ENCODE measurements at places on chromosomes 11 and 22. TPM values are rescaled to one million over a fixed set of nuclear protein-coding genes. Genes with fewer than 3 reads are reported as not detected.

DNA sequence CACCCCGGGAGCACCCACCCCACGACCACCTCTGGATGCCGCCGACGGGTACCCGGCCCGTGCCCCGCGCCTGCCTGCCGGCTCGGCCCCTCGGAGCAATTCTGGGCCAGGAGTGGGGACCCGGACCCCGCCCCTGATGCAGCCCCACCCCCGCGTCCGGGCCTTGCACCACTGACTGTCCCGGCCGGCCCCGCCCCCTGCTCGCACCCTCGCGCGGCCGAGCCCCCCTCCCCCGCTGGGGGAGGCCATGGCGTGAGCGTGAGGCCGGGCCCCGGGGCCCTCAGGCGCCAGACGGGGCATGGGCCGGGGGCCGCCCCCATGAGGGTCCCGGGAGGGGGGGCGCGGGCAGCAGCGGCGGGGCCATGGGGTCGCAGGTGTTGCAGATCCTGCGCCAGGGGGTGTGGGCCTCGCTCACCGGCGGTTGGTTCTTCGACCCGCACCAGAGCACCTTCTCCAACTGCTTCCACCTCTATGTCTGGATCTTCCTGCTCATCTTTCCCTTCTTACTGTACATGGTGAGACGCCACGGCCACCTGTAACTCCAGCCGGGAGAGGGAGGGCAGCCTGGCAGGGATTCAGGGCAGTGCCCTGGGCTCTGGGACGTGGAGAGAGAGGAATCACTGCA is 486 bp downstream of the PCNX3 start:
- no peaks in the 10 kb centered on the region for H3K27me3 ChIP-seq
- H3K4me1 ChIP-seq: peaks cover 39% of the 10 kb centered on the region
- H3K36me3 ChIP-seq: no peaks in the 10 kb centered on the region
- peak overlapping the region; percentile 73 for H3K4me3 ChIP-seq
- H3K27ac ChIP-seq: peak overlapping the region; percentile 78

DNA sequence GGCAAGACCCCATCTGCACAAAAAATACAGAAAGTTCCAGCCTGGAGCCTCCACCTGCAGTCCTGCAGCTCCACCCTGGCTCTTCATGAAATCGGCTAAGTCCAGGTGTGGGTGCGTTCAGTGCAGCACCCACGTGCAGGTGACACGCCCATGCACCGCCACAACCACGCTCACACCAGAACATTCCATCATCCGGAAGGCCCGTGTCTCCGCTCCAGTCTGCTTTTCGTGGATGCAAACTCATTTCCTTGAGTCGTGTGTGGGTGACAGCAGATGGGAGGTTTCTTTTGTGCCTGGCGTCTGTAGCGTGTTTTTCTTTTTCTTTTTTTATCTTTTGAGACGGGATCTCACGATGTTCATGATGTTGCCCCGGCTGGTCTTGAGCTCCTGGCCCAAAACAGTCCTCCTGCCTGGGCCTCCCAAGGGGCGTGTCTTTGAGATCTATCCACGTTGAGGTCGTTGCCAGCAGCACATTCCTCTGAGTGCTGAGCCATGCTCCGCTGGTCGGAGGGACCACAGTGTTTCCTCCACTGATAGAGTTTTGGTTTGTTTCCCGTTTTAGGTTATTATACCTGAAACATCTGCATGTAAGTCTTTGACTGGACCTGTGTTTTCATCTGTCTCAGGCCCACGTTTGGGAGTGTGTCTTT is 7.2 kb downstream of the PTDSS2 start:
- H3K36me3 ChIP-seq: no peaks in the 10 kb centered on the region
- H3K27ac ChIP-seq: no peak overlapping the region
- no peak for DNase-seq
- H3K27me3 ChIP-seq: no peaks in the 10 kb centered on the region
- peaks cover 4% of the 10 kb centered on the region for H3K4me1 ChIP-seq
- no peak overlapping the region for H3K4me3 ChIP-seq

MRGPRF gene
- total RNA-seq: 12.2 TPM

DNA sequence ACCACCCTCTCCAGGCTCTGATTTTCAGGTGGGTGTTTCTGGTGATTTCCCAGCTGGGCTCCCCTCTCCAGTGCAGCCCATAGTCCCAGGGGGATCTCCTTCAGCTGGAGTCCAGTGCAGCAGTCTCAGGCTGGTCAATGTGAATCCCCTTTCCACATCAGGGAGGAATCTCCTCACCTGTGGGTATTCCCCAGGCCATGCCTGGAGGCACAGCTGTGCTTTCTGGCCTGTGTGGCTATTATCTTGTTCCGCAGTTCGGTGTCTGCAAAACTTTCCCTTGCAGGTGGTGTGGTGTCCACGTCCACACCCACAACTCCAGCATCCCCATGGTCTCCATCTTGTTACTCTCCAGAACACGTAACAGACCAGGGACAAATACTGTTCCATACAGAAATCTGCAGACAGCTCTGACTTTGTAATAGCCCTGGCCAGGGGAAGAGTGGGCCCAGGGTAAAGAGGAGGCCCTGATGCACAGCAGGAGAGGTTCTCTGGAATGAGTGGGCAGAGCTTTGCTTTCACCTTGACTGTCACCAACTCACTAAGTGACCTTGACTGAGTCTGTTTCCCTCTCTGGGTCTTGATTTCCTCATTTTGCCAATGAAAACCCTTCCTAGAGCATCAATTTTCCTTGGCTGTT is 183.2 kb downstream of the CSNK2A3 start:
- no peaks in the 10 kb centered on the region for H3K36me3 ChIP-seq
- H3K4me3 ChIP-seq: no peak overlapping the region
- no peak for DNase-seq
- H3K27me3 ChIP-seq: no peaks in the 10 kb centered on the region
- H3K4me1 ChIP-seq: no peaks in the 10 kb centered on the region
- no peak overlapping the region for H3K27ac ChIP-seq

ROBO3 gene
- 31.6 TPM for total RNA-seq

MYEOV gene
- total RNA-seq: 0.43 TPM

LINC01488 gene
- total RNA-seq: not detected

DNA sequence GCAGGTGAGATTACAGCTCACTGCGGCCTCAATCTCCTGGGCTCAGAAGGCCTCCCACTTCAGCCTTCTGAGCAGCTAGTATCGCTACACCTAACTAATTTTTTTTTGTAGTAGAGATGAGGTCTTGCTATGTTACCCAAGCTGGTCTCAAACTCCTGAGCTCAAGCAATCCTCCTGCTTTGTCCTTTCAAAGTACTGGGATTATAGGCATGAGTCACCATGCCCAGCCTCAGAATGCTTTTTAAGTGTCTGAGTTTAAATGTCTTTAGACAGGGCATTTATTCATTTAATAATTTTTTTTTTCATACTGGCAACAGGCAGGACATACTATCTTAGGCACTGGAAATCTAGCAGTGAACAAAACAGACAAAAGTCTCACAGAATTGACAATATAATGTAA is 27.7 kb downstream of the LRP4 start:
- H3K36me3 ChIP-seq: no peaks in the 10 kb centered on the region
- no peak overlapping the region for H3K27ac ChIP-seq
- H3K4me1 ChIP-seq: peaks cover 3% of the 10 kb centered on the region
- no peak for DNase-seq

DNA sequence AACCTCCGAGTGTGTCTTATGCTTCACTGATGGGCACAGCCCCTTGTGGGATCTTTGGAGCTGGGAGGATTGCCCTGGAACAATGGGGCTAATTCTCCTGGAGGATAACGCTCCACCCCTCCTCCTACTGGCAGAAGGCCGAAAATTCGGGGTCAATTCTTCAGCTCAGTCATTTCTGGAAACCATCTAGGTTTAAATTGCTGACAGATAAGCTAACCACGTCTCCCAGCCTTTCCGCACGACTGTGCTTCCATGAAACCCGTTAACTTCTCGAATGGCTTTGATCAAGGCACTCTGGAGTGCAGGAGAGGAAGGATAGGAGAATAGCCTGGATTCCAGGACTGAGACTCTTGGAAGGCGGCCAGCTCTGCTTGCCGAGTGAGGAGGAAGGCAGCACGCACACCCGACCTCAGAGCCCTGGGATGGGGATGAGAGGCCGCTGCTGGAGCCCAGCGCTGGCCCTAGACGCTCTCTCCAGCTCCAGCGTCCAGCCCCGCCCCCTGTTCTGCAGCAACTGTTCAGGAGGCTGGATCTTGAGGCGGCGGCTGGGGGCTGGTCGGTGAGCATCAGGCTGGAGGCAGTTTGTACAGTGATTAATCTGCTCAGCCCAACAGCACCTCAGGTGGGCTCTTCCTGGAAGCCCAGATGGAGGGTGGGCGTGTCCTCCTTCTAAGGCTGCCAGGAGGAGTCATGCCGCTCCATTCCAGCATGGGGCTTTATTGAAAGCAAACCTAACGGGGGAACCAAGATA is 176.7 kb upstream of the NCAM1 start:
- H3K27me3 ChIP-seq: no peaks in the 10 kb centered on the region
- peak overlapping the region; percentile 11 for H3K4me3 ChIP-seq
- H3K27ac ChIP-seq: no peak overlapping the region
- H3K36me3 ChIP-seq: no peaks in the 10 kb centered on the region
- H3K4me1 ChIP-seq: no peaks in the 10 kb centered on the region
- DNase-seq: peak; percentile 83

DNA sequence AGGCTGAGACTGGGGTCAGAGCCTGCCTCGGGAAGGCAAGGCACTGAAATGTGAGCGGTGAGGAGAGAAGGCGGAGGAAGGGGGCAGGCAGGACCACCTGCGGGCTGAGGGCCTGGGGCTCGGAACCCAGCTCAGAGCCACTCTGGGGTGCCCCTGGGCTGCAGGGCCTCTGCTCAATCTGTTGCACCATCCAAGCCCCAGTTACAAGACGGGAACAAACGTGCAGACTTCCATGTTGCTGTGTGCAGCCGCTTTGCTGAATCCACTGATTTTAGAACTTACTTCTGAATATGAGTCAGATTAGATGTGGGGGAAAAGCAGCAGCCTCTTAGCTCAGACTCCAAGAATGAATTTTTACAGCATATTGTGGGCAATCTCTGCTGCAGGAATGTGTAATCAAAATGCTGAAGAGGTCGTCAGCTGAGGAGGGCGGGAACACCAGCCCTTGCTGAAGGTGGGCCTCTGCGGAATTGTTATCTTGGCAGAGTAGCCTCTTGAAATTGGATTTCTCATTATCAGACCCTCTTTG is 21.6 kb downstream of the PARVG start:
- H3K27me3 ChIP-seq: no peaks in the 10 kb centered on the region
- H3K27ac ChIP-seq: no peak overlapping the region
- H3K4me1 ChIP-seq: no peaks in the 10 kb centered on the region
- no peak overlapping the region for H3K4me3 ChIP-seq
- H3K36me3 ChIP-seq: no peaks in the 10 kb centered on the region
- no peak for DNase-seq

GRCh38 chr11:76782531-76783293 is 444 bp upstream of the TSKU start:
- peak; percentile 92 for DNase-seq
- H3K27me3 ChIP-seq: no peaks in the 10 kb centered on the region
- peaks cover 14% of the 10 kb centered on the region for H3K4me1 ChIP-seq
- peak overlapping the region; percentile 80 for H3K4me3 ChIP-seq
- H3K36me3 ChIP-seq: no peaks in the 10 kb centered on the region
- H3K27ac ChIP-seq: peak overlapping the region; percentile 93

DNA sequence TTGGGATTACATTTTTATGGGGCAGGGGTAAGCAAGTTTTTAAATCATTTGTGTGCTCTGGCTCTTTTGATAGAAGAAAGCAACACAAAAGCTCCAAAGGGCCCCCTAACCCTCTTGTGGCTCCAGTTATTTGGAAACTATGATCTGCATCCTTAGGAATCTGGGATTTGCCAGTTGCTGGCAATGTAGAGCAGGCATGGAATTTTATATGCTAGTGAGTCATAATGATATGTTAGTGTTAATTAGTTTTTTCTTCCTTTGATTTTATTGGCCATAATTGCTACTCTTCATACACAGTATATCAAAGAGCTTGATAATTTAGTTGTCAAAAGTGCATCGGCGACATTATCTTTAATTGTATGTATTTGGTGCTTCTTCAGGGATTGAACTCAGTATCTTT is 10.1 kb downstream of the RAG1 start:
- no peak overlapping the region for H3K4me3 ChIP-seq
- no peaks in the 10 kb centered on the region for H3K4me1 ChIP-seq
- no peak overlapping the region for H3K27ac ChIP-seq
- no peaks in the 10 kb centered on the region for H3K27me3 ChIP-seq

MS4A4E gene
- total RNA-seq: 4.6 TPM

GRCh38 chr11:16945671-16946469 is 68.3 kb downstream of the PLEKHA7 start:
- H3K27ac ChIP-seq: no peak overlapping the region
- no peaks in the 10 kb centered on the region for H3K4me1 ChIP-seq
- H3K27me3 ChIP-seq: no peaks in the 10 kb centered on the region
- H3K4me3 ChIP-seq: no peak overlapping the region

GRCh38 chr11:115282923-115283322 is 221.3 kb downstream of the CADM1 start:
- H3K36me3 ChIP-seq: no peaks in the 10 kb centered on the region
- H3K4me1 ChIP-seq: peaks cover 10% of the 10 kb centered on the region

OR5P2 gene
- total RNA-seq: not detected

GGTLC2 gene
- total RNA-seq: 21.5 TPM

- H3K27me3 ChIP-seq: no peaks in the 10 kb centered on the region
- H3K4me3 ChIP-seq: peak within 1 kb of the TSS; percentile 88
- DNase-seq: peak; percentile 76
- peak within 1 kb of the TSS; percentile 88 for H3K27ac ChIP-seq
- peaks cover 17% of the 10 kb centered on the region for H3K4me1 ChIP-seq
Observed at GRCh38 chr11:72224564-72225410, at the start of gene INPPL1. INPPL1 (plus strand) TSS chr11:72224767; CDS start chr11:72224985, 218 bp downstream.

DNA sequence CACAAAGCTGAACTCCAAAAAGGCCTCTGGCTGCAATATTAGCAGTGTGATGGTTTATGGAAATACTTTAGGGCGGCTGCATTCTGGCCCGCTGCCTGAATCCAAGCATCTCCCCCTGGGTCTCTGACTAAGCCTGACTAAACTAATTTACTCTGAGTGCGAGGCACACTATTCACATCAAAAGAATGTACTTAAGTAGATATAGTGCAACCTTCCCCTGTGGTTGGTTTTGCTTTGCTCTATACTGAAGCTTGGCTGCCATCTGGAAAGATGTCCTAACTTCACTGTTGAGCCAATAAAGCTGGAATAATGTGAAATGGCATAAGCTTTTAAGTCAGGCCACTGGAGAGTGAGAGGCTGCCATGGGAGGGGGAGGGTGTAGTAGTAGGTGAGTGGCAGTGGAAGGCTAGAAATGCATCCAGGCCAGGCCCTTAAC is 321.6 kb downstream of the AASDHPPT start:
- no peak overlapping the region for H3K4me3 ChIP-seq
- no peaks in the 10 kb centered on the region for H3K27me3 ChIP-seq
- no peaks in the 10 kb centered on the region for H3K4me1 ChIP-seq
- no peak overlapping the region for H3K27ac ChIP-seq
- H3K36me3 ChIP-seq: no peaks in the 10 kb centered on the region
- peak; percentile 28 for DNase-seq

DNA sequence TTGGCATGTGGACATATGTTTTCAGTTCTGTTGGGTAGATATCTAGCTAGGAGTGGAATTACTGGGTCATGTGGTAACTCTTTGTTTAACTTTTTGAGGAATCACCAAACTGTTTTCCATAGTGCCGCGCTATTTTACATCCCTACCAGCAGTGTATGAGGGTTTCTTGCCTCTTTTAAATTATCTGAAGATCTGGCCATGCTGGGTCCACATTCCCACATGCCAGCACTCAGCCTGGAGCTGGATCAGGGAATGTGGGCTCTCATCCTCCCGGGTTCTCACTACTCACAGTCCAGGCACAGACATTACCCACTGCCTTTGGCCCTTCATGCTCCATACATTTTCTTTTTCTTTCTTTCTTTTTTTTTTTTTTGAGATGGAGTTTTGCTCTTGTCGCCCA is 44.6 kb downstream of the RBX1 start:
- no peaks in the 10 kb centered on the region for H3K4me1 ChIP-seq
- no peaks in the 10 kb centered on the region for H3K36me3 ChIP-seq
- H3K4me3 ChIP-seq: no peak overlapping the region
- no peak for DNase-seq
- no peaks in the 10 kb centered on the region for H3K27me3 ChIP-seq

MRGPRX4 gene
- total RNA-seq: not detected

KRTAP5-6 gene
- not detected for total RNA-seq

- no peaks in the 10 kb centered on the region for H3K27me3 ChIP-seq
- no peak overlapping the region for H3K27ac ChIP-seq
- H3K36me3 ChIP-seq: no peaks in the 10 kb centered on the region
- no peak for DNase-seq
Observed at GRCh38 chr11:40316171-40316570, 1143.3 kb downstream of the LRRC4C start.

All from testis (tissue), 5 donors.